Central memory CD8-positive, alpha-beta T cell (primary cell): ENCODE measurements at places on chromosomes 12 and 14.

DNA sequence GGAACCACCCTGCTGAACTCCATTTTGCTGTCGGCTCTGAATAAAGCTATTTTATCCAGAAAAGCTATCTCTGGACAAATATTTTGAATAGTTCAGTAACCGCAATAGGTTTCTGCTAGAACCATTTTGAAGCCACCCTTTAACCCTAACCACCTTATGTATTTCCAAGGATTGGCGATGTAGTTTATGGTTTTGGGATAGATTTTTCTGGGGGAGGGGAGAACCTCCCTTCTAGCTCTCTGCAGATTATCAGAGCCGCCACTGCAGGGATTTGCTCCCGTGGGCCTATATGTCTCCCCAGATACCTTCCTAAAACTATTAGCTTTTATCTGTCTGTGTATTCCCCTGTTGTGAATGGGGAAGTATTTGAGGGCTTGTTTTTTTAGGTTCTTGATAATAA, 1.8 kb upstream of the TUBA1B start:
- H3K36me3 ChIP-seq: peaks cover 35% of the 10 kb centered on the region
- no peak overlapping the region for H3K4me3 ChIP-seq
- H3K4me1 ChIP-seq: peaks cover 33% of the 10 kb centered on the region
- no peak overlapping the region for H3K27ac ChIP-seq
- DNase-seq: no peak

DNA sequence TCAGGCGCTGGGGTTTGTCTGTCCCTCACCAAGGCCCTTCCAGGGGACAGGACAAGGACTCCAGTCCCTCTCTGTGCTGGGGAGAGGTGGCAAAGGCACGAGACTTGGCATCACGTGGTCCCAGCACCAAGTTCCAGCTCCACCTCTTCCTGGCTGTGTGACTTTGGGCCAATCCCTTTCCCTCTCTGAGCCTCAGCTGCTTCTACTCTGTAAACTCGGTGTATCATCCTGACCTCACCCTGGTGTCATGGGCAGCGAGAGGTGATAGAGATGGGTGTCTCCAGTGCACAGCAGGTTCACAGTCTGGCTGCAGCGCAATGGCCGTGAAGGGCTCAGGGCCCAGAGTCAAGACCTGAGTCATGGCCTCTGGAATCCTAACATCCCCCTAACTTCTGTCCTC, 54.0 kb downstream of the MVK start:
- H3K36me3 ChIP-seq: peaks cover 2% of the 10 kb centered on the region
- no peak overlapping the region for H3K4me3 ChIP-seq
- H3K4me1 ChIP-seq: no peaks in the 10 kb centered on the region
- no peak overlapping the region for H3K27ac ChIP-seq
- DNase-seq: no peak
- H3K27me3 ChIP-seq: peaks cover 69% of the 10 kb centered on the region

- H3K27ac ChIP-seq: no peak overlapping the region
- no peak for DNase-seq
- H3K4me3 ChIP-seq: no peak overlapping the region
- H3K36me3 ChIP-seq: no peaks in the 10 kb centered on the region
- no peaks in the 10 kb centered on the region for H3K4me1 ChIP-seq
These were observed 152.1 kb downstream of the SLC8A3 start for GRCh38 chr14:70036665-70037064.

GRCh38 chr12:122896662-122897061, 738 bp upstream of the VPS37B start:
- H3K27me3 ChIP-seq: no peaks in the 10 kb centered on the region
- H3K4me3 ChIP-seq: peak overlapping the region; percentile 88
- H3K4me1 ChIP-seq: peaks cover 77% of the 10 kb centered on the region
- no peak for DNase-seq
- peak overlapping the region; percentile 96 for H3K27ac ChIP-seq

- H3K36me3 ChIP-seq: no peaks in the 10 kb centered on the region
- H3K27me3 ChIP-seq: no peaks in the 10 kb centered on the region
- no peak overlapping the region for H3K4me3 ChIP-seq
- no peaks in the 10 kb centered on the region for H3K4me1 ChIP-seq
- H3K27ac ChIP-seq: no peak overlapping the region
These were observed 124.0 kb downstream of the PDE3A start for GRCh38 chr12:20492251-20492760.

GRCh38 chr12:47768323-47768811, 4.7 kb upstream of the SLC48A1 start:
- H3K4me3 ChIP-seq: no peak overlapping the region
- H3K27ac ChIP-seq: no peak overlapping the region
- no peaks in the 10 kb centered on the region for H3K27me3 ChIP-seq
- H3K36me3 ChIP-seq: peaks cover 7% of the 10 kb centered on the region
- peaks cover 18% of the 10 kb centered on the region for H3K4me1 ChIP-seq

DNA sequence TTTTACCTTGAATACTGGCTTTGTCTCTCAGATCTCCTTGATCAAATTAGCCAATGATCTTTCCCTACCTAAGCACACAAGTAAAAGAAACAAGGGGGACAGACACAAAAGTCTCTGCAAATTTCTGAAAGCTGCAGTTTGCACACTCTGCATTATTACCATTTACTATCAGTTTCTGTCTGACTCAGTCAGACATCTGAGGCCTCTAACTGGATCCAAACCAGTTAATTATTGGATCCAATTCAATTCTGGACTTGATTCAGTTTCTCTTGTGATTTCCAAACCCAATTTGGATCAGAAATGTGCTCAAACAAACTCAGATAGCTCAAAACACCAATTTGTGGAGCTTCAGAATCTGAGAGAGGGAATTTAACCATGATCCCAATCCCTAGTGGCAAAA, 16.6 kb downstream of the SSTR1 start:
- peaks cover 7% of the 10 kb centered on the region for H3K27me3 ChIP-seq
- H3K27ac ChIP-seq: no peak overlapping the region
- H3K4me1 ChIP-seq: no peaks in the 10 kb centered on the region

- DNase-seq: peak; percentile 26
- no peaks in the 10 kb centered on the region for H3K27me3 ChIP-seq
- H3K27ac ChIP-seq: peak overlapping the region; percentile 88
- H3K4me3 ChIP-seq: peak overlapping the region; percentile 66
These were observed 40.3 kb downstream of the EVL start for GRCh38 chr14:100105357-100106169.

DNA sequence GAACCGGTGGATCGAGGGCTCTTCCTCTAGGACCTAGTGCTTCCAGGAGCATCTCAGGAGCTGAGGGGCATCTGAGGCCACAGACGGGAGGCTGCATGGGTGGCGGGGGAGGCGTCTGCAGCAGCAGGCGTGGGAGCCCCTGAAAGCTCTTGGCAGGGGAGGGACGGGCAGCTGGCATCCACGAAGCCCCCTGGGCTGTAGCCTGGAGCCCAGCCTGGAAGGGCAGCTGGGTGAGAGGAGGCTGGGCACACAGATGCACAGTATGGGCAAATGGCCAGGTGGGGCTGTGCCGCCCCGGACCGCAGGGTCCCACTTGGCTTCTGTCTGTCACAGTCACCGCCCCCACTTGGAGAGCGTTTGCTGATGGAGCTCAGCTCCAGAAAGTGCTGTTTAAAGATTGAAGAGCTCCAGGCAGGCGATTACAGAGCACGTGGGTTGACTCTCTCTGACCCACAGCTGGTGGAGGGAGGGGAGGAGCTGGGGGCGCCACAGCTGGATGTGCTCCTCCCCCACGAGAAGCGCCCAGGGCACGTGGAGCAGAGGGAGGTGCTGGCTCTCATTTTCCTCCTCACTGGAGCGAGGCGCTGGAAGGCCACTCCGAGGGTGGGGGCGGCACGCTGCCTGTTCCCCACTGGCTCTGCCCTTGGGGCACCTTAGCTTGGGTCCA, 155.0 kb upstream of the C14orf180 start:
- H3K27ac ChIP-seq: no peak overlapping the region
- no peaks in the 10 kb centered on the region for H3K36me3 ChIP-seq
- H3K4me1 ChIP-seq: peaks cover 12% of the 10 kb centered on the region
- no peak overlapping the region for H3K4me3 ChIP-seq
- no peaks in the 10 kb centered on the region for H3K27me3 ChIP-seq
- DNase-seq: no peak

- no peak for DNase-seq
- H3K27ac ChIP-seq: no peak overlapping the region
- no peaks in the 10 kb centered on the region for H3K36me3 ChIP-seq
- no peaks in the 10 kb centered on the region for H3K27me3 ChIP-seq
These were observed 490.9 kb upstream of the MIS18BP1 start for GRCh38 chr14:45743884-45744283.

- H3K27ac ChIP-seq: no peak overlapping the region
- no peak for DNase-seq
- peaks cover 2% of the 10 kb centered on the region for H3K36me3 ChIP-seq
- no peak overlapping the region for H3K4me3 ChIP-seq
These were observed 3.8 kb downstream of the KRT8 start for GRCh38 chr12:52900896-52901714.

GRCh38 chr12:32285021-32285420, 114.3 kb upstream of the FGD4 start:
- H3K4me1 ChIP-seq: no peaks in the 10 kb centered on the region
- peaks cover 2% of the 10 kb centered on the region for H3K36me3 ChIP-seq
- no peak overlapping the region for H3K27ac ChIP-seq
- DNase-seq: no peak

GRCh38 chr14:96698960-96699539, 98.1 kb upstream of the VRK1 start:
- no peaks in the 10 kb centered on the region for H3K4me1 ChIP-seq
- H3K4me3 ChIP-seq: no peak overlapping the region
- no peaks in the 10 kb centered on the region for H3K36me3 ChIP-seq
- no peak for DNase-seq
- no peak overlapping the region for H3K27ac ChIP-seq
- peaks cover 59% of the 10 kb centered on the region for H3K27me3 ChIP-seq

GRCh38 chr14:75298187-75298965, 19.7 kb downstream of the FOS start:
- no peak for DNase-seq
- peaks cover 22% of the 10 kb centered on the region for H3K4me1 ChIP-seq
- H3K27me3 ChIP-seq: no peaks in the 10 kb centered on the region
- no peak overlapping the region for H3K27ac ChIP-seq
- H3K4me3 ChIP-seq: no peak overlapping the region
